Lower lobe of right lung (tissue), 2 donors: ENCODE measurements at places on chromosomes 4 and X.

DNA sequence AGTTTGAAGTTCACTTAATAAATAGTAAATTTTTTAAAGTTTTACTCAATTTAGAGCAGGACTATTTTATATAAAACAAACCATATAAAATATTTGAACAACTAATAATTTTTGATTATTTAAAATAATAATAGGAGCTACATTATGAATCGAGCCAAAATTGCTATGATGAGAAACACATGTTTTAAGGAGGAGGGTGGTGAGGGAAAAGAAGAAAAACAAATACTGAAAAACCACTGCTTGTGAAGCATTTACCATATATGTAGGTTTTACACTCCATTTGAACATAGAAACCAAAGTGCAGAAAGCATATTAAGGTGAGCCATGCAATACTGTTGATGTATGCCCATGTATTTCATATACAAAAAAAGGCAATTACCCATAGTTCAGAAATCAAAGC lies 448.9 kb downstream of the FSTL5 start:
- no peak for DNase-seq

GRCh38 chr4:124861761-124862160 lies 149.2 kb upstream of the ANKRD50 start:
- DNase-seq, result no peak

GRCh38 chrX:9663216-9663615 lies 102.4 kb downstream of the GPR143 start:
- no peak for DNase-seq

DNA sequence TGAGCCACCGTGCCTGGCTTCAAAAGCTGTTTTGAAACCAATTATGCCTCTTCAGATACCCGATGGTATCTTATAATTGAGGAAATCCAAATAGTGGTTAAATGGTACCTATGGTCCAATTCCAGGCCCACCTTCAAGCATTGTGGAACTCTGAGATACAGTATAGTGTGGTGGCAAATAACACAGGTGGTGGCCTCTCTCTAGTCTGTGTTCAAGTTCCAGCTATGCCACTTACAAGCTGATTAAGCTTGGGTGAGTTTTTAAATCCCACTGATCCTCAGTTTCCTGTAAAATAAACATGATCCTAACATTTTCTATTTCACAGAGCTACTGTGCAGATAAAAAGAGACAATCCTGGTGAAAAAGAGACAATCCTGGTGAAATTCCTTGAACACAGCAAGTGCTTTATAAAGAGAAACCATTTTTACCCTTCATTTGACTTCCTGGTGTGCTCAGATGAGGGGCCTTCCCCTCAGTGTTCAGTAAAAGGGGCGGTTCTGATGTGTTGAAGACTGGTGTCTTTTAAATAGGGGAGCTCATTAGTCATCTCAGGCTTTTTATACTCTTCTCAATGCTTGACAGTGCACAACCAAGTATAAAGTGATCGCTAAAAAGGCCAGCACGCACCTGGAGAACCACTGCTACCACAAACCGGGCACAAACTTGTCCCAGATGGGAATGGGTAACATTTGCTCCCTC lies 30.8 kb upstream of the CD40LG start:
- no peak for DNase-seq

- DNase-seq, result no peak
Observed at GRCh38 chr4:6773106-6773505, 9.4 kb upstream of the KIAA0232 start.

- DNase-seq, result no peak
Observed at GRCh38 chr4:86247320-86247719, 112.5 kb downstream of the MAPK10 start.

- no peak for DNase-seq
Observed at GRCh38 chrX:151419782-151420181, 22.8 kb downstream of the VMA21 start.
